ENCODE measurements at places on chromosomes 5 and 9.

- DNase-seq: no peak
These were observed 408.0 kb downstream of the CTNND2 start for GRCh38 chr5:11496137-11496719.

GRCh38 chr9:31556667-31557463 lies 827.6 kb upstream of the ACO1 start:
- DNase-seq: no peak

DNA sequence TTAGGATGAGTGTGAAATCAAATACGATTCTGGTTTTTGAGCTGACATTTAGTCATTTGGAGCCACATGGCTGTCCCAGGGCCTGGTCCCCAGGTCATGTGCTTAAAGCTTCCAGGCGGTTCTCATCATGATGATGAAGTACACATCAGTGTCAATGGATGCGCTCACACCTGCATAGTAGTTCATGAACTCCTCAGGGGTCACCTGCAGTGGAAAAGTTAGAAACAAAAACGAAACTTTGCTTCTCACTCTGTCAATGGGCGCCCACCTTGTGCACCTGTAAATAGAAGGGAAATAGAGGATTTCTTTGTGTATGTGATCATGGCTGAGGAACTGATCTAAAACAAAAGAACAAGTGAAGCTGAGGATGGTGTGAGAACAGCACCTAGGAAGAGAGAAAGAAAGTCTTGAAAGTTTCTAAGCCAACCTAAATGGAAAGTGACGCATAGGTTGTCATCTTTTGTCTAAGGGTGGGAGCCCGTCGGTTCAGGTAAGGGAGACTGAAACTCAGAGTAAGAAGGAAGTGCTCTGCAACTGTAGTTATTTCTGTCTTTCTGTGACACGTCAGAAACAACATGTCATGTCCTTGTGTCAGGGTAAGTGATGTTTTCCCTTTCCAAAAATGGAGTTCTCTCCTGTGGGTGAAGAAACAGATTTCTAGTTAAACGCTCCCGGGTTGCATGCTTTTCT lies 33.8 kb downstream of the CAPSL start:
- DNase-seq: no peak

GRCh38 chr9:93260263-93261066 lies 76.5 kb downstream of the WNK2 start:
- peak; percentile 56 for DNase-seq

GRCh38 chr9:38390851-38391250 lies 1.7 kb upstream of the ALDH1B1 start:
- DNase-seq: no peak

DNA sequence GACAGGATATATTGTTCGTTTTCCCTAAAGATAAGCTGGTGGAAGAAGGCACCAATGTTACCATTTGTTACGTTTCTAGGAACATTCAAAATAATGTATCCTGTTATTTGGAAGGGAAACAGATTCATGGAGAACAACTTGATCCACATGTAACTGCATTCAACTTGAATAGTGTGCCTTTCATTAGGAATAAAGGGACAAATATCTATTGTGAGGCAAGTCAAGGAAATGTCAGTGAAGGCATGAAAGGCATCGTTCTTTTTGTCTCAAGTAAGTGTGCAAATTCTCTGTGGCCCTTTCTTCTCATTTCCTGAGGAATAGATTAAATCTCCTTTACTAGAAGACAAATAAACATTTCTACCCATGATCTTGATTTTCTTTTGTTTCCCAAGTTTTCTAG lies 38.0 kb downstream of the OSMR start:
- no peak for DNase-seq

DNA sequence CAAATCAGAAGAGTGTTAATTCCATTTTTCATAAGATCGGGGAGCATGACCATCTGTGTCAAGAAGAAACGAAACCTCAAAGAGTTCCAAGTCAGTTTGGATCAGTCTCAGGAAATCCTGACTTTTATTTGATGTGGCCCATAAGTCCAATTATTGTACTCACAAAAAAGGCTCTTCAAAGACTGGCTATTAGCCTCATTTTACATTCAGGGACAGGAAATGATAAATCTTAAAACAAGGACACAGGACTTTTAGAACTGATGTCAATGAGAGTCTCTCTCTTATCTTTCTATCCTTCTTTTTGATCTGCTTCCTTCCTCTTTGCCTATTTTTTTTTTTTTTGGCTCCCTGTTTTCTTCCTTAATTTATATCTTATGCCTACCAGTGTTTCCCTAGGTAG lies 43.7 kb upstream of the SHOC1 start:
- DNase-seq: no peak

DNA sequence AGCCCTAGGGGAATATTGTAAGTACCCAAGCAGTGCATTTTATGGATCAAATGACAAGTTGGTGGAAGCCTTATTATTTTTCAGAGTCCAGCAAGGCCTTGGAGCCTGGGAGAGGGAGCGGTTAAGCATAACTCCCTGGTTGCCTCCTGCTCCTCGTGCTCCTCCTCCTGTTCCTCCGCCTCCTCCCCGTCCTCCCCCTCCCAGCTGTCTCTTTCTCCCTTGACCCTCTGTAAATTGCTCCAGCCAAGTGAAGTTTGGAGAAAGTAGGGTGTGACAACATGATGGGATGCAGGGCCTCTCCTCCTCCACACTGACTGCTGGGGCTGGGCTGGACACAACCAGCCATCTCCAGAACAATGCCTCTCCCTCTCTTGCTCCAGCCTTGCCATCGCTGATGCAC lies 586.9 kb downstream of the CCDC171 start:
- no peak for DNase-seq

GRCh38 chr5:112921026-112921832 lies 798 bp downstream of the REEP5 start:
- peak; percentile 78 for DNase-seq

DNA sequence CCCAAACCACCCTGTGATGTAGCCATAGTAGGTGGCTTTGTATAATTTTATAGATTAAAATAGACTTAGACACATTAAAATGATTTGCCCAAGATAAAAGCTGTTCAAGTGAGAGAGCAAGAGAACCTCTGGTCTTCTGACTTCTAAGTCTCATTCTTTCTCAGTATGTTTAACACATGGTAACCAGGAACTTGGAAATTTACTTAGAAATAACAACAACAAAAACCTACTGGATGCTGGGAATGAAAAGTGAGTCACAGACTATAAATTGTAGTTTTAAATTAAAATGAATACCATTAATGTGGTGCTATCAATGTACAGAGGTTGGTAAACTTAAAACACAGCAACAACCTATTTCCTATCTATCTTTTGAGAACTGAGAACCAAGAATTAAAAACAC lies 30.4 kb downstream of the HMGCR start:
- DNase-seq: no peak

DNA sequence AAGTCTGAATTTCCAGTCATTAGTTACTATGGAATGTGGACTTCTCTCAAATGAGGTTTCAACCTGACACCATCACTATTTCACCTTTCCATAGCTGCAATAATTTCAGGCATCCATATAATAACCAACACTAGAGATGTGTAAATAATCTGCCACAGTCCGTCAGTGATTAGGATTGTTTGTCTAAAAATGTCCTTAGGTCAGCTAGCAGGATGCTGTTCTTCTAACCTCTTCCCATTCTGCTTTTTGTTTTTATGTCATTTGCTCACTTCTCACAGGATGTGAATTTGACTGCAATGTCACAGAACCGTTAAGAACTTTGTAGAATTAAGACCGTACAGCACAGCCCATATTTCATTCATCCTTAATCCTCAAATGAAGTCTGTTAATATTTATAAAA lies 166.4 kb upstream of the RASA1 start:
- DNase-seq: no peak

- peak; percentile 96 for DNase-seq
These were observed 40.2 kb upstream of the GARNL3 start for GRCh38 chr9:127224178-127224882.

GRCh38 chr5:102924963-102925362 lies 169.9 kb downstream of the PAM start:
- no peak for DNase-seq

DNA sequence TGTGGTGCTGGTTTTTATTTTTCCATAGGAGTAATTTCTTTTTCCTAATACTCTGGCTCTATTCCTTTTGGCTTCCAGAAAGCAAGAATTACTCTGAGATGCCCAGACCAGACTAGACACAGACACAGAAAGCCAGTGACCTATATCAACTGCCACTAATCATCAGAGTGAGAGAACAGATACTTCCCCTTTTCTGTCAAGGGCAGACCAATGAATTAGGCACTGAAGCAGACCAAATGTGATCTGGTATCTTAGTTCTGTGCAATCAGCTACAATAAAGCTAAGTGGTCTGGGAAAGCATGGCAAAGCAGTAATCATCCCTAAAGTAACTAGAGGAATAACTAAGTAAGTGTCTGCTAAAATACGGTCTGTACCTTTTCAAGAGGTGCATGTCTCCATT lies 239.1 kb downstream of the ELAVL2 start:
- no peak for DNase-seq

DNA sequence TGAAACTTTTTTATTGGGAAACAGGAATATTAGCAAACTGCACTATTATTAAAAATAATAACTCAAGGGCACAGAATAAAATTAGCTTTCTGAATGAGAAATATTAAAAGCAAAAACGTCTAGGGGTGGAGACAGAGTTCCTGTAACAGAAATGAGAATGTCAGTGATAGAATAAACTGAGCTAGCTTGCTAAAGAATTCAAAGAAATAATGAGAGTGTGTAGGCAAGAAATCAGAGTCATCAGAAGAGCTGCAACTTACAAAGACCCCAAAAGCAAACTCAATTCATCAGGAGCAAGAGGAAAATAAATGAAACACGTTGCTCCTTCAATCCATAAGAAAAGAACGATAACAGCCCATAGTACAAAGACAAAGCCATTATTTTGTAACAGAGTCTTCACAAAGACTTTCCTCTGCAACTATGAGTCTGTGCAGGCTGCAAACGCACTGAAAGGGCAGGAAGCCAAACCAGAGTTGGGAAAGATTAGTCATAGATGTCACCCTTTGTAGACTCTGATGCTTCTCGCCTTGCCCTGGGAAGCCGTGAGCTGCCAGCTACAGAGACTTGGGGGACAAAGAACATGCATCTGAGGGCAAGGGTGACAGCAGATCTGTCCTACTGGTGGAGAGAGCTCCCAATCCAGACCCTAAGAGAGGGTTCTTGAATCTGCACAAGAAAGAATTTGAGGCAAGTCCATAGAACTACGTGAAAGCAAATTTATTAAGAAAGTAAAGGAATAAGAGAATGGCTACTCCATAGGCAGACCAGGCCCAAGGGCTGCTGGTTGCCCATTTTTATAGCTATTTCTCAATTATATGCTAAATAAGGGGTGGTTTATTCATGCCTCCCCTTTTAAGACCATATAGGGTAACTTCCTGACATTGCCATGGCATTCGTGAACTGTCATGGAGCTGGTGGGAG lies 40.8 kb downstream of the SHC3 start:
- DNase-seq: no peak

GRCh38 chr5:120062515-120062917 lies 401.6 kb upstream of the PRR16 start:
- no peak for DNase-seq

DNA sequence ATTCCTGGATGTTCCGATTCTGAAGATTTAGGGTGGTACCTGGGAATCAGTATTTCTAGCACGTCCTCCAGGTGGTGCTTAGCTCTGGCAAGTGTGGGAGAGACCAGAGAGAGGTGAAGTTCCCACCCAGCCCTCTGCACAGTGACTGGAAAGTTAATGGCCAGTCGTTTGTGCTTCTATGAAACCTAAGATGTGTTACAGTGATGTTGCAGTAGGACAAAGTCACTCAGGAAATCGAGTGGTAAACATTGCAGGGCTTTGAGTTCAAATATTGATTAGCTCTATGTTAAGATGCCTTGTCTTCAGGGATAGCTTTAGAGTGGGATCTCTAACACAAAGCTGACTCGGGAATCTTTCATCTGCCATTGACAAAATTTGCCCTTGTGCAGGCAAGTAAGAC lies 55.6 kb downstream of the PIK3R1 start:
- DNase-seq: no peak

DNA sequence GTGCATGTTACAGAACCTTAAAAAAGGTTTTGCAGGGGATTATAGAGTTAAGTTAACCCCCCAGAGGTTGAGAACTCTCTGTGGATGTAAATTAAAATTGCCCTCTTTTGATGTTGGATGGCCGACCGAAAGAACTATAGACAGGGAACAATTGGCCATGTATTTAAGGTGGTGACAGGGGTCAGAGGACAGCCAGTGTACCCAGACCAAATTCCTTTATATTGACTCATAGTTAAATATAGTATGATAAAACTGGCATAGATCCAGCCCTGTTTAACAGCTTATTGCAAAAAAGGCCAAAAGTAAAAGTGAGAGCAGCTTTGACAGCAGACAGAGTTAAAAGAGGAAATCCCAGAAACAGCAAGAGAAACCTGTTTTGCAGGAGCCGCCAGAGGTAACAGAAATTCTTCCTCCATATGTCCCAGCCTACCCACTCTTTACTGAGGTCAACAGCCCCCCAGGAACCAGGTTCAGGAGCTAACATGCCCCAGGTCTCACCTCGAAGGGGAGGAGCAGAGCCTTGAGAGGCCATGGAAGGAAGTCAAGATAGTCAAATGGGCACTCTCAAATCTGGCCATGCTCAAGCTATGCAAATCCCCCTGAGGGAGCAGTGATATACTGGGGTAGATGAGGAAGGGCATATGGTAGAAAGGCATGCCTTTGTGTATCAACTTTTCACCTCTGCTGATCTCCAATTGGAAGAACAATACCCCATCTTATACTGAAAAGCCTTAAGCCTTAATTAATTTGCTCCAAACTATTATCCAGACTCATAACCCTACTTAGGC lies 156.4 kb upstream of the COX7C start:
- DNase-seq: no peak

GRCh38 chr5:66517351-66517750 lies 78.8 kb upstream of the MAST4 start:
- no peak for DNase-seq

- DNase-seq: no peak
These were observed 56.8 kb upstream of the SYNPO start for GRCh38 chr5:150583541-150584225.

DNA sequence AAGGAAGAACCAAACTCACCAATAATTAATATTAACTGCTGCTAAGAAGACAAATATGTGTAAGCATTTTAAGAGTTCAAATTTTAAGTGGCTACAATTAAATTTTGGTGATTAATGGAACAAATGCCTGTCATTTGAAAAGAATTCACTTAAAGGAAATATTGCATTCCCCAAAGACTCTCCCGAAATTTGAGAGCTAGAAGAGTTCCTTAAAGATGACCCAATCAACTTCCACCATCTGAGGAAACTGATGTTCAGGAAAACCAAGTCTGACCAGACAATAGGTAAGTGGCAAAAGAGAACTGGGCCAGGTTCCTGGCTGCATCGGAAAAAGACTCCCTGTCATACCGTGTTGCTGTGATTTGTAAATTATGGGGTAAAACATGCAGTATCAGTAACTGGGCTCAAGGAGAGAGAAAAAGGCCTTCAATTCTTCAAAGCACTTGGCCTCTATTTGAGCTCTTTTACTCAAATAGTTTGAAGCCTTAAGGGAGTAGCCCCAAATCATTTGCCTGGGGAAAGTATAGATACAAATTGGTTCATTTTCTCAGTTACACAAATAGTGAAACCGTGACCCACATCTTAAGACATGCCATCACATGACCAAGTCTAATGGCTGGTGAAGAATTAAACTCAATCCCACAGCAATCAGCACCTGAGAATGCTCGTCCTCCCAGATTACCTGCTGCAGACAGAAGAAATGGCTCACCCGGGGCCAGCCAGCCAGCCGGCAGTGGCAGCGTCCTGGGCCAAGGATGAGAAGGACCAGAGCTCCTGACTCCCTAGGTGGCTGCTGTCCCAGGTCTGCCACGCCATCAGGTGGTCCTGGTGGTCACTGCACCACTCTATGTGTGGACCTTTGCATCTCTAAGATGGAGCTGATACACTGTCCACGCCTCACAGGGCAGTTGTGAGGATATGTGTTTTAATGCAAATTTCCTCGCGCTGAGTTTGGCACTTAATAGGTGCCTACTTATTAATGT lies 162.9 kb downstream of the TTLL11 start:
- no peak for DNase-seq

Data from type B pancreatic cell (in vitro differentiated cells).